ENCODE measurements at places on chromosomes 7 and 10.

DNA sequence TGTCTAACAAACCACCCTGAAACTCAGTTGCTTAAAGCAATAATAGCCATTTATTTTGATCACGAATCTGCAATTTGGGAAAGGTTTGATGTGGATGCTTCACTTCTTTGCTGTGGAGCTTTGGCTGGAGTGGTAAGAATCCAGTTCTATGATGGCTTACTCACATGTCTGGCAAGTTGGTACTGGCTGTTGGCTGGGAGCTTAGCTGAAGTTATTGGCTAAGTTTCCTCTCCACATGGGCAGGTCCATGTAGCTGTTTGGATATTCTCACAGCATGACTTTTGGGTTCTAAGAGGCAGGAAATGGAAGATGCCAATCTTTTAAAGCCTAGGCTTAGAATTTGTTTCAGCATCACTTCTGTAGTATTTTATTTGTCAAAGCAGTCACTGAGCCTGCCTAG lies 277.6 kb upstream of the NRP1 start:
- DNase-seq = no peak

DNA sequence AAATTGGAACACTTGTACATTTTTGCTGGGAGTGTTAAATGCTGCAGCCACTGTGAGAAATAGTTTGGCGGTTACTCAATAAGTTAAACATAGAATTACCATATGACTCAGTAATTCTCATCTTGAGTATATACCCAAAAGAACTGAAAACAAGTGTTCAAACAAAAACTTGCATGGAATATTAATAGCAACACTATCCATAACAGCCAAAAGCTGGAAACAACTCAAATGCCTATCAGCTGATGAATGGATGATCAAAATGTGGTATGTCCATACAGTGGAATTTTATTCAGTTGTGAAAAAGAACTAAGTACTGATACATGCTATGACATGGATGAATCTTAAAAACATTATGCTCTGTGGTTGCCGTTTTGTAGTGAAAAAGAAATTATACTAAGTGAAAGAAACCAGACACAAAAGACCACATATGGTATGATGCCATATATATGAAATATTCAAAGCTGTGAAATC lies 63.0 kb upstream of the SP4 start:
- DNase-seq = no peak

DNA sequence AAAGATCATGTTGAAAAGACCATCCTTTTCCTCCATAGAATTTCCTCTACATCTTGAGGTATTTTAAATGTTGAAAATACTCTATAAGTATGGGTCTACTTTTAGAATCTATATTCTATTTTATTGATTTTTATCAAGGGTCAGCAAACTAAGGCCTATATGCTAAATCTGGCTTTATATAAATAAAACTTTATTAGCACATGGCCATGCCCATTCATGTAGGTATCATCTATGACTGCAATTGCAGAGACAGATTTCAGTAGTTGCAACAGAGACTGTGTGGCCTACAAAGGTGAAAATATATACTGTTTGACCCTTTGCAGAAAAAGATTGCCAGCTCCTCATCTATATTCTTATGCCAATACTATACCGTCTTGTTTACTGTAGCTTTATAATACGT lies 72.7 kb downstream of the TAX1BP1 start:
- DNase-seq = no peak

DNA sequence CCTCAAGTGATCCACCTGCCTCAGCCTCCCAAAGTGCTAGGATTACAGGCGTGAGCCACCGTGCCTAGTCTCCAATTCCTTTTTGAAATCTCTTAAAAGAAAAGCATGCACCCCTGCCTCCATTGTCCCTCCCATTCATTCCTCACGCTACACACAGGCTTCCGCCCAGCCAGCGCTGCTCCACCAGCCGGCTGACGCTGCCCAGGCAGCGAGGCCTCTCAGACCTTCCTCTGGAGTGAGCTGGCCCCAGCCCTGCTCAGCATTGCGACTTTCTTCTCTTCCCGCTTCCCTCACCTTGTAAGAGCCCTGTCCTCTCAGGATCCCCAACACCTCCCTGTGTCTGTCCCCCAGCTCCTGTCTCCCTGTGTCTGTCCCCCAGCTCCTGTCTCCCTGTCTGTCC lies 23.6 kb downstream of the RGS10 start:
- no peak for DNase-seq

GRCh38 chr10:21021843-21022594 lies 124.9 kb upstream of the NEBL start:
- no peak for DNase-seq

DNA sequence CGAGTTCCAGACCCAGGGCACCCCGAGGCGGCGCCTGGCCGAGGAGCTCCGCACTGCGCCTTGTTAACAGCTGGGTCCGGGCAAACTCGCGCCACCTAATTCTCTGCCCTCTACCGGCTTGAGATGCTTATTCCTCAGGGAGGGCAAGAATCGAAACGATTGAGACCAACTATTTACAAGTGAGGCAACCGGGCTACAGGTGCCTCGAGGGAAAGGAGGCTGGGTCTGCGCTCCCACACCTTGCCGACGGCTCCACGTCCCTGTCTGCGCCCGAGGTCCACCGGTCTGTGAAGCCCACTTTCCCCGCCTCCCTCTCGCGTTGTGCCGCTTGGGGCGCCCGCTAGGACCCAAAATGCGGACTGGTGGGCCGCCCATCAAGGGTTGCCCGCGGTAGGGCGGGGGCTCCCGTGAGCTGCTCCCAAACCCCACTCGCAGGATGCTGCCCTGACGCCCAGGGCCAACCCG lies 527 bp downstream of the AKR1B1 start:
- DNase-seq = peak; percentile 21

GRCh38 chr7:98668255-98668654 lies 51.2 kb downstream of the NPTX2 start:
- DNase-seq = no peak

DNA sequence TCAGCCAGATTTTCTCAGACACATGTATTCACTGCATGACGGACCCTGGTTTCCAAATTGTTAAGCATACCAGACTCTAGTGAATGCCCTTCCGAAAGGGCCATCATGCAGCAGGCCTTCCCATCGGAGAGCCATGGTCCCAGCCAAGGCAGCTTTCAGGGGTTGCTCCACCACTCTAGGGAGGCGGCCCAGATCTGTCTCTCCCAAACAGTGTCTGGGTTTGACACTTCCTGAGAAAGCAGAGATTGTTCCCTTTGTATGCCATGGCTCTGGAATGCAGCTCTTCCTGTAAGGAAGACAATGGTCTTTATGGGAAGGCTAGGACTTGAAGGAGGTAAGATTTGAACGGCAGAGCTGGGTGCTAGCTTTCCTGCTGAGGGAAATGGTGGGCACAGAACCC lies 178.8 kb upstream of the BMPER start:
- no peak for DNase-seq

GRCh38 chr7:89401690-89402089 lies 606.2 kb upstream of the TEX47 start:
- DNase-seq = no peak
